Bone marrow (tissue), 2 donors: ENCODE measurements at places on chromosomes 7 and 10.

DNA sequence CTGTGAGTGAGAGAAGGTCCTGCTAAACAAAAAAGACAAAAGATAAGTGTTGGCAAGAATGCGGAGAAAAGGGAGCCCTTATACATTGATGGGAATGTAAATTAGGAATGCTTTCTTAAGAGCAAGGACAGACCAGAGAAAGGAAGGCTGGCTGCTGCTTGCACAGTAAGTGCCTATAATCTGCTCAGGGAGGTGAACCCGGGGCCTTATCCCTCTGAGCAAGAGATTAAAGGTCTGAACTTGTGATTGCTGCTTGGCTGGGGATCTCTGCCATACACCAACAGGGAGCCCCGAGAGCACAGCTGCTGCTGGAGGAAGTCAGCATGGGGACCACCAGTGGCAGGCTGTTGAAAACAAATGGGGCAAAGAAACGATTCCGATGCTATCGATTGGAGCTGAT lies 32.0 kb upstream of the CRTAC1 start:
- DNase-seq = no peak

GRCh38 chr7:99447943-99448342 lies 9.2 kb downstream of the CPSF4 start:
- DNase-seq = no peak

DNA sequence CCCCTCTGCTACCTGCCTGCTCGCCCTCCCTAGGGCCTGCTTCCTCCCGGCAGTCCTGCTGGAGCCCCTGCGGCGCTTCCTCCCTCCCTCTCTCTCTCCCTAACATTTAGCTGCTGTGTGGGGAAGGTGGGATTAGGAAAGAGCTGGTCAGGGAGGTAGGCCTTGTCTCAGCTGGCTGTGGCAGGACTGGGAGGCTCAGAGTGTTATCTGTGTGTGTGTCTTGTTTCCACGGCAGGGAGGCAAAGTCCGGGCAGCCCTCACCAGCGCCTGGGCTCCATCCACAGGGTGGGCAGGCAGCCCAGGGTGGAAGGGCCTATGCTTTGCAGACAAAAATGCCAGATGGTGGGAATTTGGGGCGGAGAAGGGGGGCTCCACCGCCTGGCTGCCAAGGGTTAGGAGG lies 105.7 kb downstream of the RPS24 start:
- DNase-seq = no peak

DNA sequence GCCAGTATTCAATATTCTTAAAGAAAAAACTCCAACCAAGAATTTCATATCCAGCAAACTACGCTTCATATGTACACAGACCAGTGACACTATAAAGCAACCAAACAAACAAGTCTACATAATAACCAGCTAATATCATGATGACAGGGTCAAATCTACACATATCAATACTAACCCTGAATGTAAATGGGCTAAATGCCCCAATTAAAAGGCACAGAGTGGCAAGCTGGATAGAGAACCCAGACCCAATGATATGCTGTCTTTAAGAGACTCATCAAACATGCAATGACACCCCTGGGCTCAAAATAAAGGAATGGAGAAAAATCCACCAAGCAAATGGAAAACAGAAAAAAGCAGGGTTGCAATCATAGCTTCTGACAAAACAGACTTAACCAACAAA lies 218.1 kb upstream of the NFE2L3 start:
- no peak for DNase-seq

- no peak for DNase-seq
Measured at GRCh38 chr7:33604056-33604455, 301.3 kb upstream of the BMPER start.

- DNase-seq = no peak
Measured at GRCh38 chr7:90999989-91000979, 263.9 kb upstream of the FZD1 start.

GRCh38 chr10:84423719-84424118 lies 95.3 kb downstream of the CCSER2 start:
- DNase-seq = no peak

DNA sequence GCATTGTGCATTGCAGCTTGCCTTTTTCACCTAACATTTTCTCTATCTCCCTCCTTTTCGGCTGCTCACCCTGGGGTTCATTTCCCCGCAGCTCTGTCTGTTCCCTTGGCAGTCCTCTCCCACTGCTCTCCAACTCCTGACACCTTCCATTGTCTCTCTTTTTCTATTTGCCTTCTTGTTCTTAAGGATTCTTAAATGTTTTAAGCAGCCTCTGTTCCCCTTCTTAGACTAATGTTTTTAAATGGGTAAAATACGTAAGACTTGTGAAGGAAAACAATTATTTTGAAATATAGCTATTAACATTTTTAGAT lies 19.4 kb downstream of the BMPR1A start:
- no peak for DNase-seq

DNA sequence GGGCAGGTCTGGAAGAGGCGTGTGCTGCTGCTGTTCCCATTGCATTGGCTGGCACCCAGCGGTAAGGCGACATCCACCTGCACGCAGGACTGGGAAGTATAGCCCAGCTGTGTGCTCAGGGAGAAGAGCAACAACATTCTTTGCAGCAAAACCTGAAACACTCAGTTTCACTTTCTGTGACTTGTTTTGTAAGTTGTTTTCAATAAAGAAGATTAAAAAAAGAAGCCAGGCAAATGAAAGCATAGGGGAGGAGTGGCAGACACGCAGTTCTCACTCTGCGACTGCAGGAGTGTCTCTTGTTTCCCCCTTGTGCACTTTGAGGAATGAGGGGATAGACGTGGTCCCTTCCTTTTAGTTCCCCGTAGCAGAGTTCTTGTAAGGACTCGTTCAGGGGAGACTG lies 5.8 kb downstream of the FBH1 start:
- DNase-seq = peak; percentile 21

DNA sequence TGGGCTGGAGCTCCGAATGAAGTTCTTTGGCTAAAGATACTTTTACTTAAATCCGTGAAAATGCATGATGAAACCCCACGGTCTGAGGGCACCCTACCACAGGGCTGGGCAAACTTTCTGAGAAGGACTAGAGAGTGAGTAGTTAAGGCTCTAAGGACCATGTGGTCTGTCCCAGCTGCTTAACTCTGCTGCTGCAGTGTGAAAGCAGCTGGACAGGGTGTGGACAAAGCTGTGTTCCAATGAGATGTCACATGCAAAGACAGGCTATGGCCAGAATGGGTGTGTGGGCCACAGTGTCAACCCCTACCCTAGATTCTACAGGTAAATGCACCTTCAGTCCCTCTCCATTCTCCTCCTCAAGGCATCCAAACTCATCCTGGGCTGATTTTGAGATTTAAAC lies 18.8 kb downstream of the PDIA4 start:
- DNase-seq = no peak

- no peak for DNase-seq
Measured at GRCh38 chr10:110355922-110356627, 51.4 kb upstream of the SMNDC1 start.

DNA sequence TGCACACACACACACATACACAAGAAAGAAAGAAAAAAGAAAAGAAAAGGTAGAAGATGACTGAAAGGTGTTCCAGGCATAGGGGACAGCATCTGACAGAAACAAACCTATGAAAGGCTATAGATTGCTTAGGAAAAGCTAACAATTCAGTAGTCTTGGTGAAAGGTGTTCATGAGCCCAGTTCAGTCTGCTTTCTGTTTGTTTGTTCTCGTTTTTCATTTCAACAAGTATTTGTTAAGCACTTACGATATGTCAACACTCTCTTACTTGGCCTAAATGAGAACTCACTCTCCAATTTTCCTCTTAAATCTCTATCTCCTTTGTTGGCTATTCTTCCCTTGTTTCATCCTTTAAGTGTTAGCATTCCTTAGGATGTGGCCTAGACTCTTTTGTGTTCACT lies 133.2 kb downstream of the GRM8 start:
- no peak for DNase-seq

- DNase-seq = no peak
Measured at GRCh38 chr7:106416430-106416829, 131.6 kb upstream of the NAMPT start.

GRCh38 chr7:143050931-143051330 lies 1.2 kb upstream of the OR6V1 start:
- no peak for DNase-seq

GRCh38 chr7:1690359-1690958 lies 20.4 kb downstream of the ELFN1 start:
- DNase-seq = no peak

DNA sequence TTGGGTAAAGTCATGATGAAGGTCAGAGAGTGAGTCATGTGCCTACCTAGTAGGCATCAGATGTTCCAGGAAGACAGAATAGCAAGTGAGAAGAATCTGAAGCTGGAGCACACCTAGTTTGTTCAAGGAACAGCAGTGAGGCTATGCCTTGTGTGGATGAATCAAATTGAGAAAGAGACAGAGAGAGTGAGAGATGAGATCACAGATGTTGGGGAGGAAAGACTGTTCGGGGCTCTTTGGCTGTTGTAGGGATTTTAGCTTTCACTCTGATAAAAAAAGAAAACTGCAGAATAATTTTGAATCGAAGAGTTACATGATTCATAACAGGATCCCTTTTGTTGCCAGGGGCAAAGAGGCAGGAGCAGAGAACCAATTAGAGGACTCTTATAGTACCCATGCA lies 6.3 kb downstream of the LIPF start:
- no peak for DNase-seq

DNA sequence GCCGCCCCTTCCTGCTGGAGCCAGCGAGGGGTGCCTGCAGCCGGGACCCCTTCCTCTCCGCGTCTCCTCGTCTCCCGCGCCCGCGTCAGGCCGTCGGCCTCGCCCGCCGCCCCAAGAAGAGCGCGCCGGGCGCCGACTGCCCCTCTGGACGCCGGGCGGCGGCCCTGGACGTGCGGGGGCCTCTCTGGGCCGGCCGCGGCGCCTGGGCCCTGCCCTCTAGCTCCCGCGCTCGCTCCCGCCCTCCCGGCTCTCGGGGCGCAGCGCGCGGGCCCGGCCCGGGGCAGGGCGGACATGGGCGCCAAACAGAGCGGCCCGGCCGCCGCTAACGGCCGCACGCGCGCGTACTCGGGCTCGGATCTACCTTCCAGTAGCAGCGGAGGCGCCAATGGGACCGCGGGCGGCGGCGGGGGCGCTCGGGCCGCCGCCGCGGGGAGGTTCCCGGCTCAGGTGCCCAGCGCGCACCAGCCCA lies 704 bp downstream of the ZNRF2 start:
- no peak for DNase-seq

- no peak for DNase-seq
Measured at GRCh38 chr10:23826421-23826820, 382.5 kb upstream of the KIAA1217 start.

DNA sequence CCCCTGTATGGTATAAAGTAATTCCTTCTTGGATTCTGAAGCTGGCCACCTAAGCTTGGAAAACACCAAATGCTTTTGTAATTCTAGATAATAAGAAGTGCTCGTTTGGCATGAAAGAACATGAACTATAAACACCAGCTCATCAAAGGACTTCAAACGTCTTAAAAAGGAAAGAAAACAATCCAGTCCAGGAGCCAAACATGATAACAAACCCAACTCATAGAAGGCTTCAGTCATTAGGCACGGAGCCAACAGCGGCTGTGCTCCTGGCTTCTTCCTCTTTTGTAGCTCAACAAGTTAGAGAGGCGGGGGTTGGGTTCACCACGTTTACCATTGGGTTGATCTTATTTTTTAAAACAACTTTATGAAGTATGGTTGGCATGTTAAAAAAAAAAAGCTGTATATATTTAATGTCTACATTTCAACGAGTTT lies 56.4 kb upstream of the ECHDC3 start:
- DNase-seq = peak; percentile 20

DNA sequence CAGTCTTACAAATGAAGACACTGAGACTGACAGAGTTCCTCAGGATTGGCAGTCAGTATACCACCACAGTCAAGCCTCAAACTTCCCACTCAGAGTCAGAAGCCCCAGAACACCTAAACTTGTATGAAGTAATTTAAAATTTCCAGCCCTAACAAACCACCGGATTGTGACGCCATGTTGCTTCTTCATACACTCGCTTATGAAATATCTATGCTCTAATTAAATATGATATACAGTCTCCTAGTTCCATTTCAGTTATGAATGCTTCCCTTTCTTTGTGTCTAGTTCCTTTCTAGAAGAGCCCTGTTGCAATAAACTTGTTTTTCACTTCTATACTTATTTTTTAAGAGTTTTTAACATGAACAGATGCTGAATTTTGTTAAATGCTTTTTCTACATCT lies 172.0 kb upstream of the NOBOX start:
- DNase-seq = no peak

- no peak for DNase-seq
Measured at GRCh38 chr7:7208520-7208919, 26.2 kb downstream of the C1GALT1 start.

DNA sequence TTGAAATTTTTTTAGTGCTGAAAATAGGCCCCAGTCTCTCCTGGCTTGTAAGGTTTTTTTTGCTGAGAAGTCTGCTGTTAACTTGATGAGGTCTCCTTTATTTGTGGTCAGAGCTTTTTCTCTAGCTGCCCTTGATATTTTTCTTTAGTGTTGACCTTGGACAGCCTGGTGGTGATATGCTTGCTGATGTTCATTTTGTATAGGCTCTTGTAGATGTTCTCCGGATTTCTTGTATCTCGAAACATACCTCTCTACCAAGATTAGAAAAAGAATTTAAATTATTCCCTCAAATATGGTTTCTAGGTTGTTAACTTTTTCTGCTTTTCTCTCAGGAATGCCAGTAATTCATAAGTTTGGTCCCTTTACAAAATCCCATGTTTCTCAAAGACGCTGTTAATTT lies 102.3 kb downstream of the TWIST1 start:
- DNase-seq = no peak

- DNase-seq = no peak
Measured at GRCh38 chr7:141737118-141737835, 881 bp upstream of the SSBP1 start.

DNA sequence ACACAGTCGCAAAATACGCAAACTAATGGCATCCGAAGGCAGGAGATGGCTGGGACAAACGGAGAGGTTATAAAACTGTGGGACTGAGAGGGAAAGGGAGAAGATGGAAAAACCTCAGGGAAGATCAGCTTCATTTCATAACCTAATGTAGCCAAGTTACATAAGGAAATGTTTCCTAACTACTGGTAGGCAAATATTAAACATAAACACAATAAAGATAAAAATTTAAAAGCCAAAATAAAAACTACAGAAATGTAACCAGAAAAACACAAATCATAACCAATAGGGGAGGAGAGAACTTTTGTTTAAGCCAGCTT lies 13.1 kb upstream of the MNX1 start:
- DNase-seq = no peak

GRCh38 chr7:98613601-98614425 lies 3.3 kb upstream of the NPTX2 start:
- no peak for DNase-seq
